ENCODE measurements at places on chromosomes 16 and 17.

GRCh38 chr16:55711959-55712876 lies 56.4 kb downstream of the SLC6A2 start:
- DNase-seq: peak; percentile 83

GRCh38 chr17:6420173-6420641 lies 14.7 kb downstream of the AIPL1 start:
- DNase-seq: peak; percentile 33

DNA sequence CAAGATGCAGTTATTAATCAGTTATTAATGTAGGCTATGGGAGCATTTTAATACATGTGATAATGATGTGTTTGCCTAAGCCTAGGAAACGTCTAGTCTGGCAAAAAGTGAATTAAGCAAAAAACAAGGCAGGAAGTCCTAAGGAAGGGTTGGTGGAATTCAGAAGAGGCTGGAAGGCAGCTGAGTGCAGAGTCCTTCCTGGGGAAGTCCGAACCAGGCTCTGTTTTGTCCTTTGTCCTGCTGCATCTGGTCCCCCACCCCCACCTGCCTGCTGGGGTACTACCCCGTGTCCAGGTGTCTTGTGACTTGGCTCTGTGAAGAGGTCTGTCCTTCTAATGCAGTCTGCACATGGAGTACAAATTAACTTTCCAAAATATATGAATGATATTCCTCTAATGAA lies 1.5 kb upstream of the MYH10 start:
- DNase-seq: no peak

DNA sequence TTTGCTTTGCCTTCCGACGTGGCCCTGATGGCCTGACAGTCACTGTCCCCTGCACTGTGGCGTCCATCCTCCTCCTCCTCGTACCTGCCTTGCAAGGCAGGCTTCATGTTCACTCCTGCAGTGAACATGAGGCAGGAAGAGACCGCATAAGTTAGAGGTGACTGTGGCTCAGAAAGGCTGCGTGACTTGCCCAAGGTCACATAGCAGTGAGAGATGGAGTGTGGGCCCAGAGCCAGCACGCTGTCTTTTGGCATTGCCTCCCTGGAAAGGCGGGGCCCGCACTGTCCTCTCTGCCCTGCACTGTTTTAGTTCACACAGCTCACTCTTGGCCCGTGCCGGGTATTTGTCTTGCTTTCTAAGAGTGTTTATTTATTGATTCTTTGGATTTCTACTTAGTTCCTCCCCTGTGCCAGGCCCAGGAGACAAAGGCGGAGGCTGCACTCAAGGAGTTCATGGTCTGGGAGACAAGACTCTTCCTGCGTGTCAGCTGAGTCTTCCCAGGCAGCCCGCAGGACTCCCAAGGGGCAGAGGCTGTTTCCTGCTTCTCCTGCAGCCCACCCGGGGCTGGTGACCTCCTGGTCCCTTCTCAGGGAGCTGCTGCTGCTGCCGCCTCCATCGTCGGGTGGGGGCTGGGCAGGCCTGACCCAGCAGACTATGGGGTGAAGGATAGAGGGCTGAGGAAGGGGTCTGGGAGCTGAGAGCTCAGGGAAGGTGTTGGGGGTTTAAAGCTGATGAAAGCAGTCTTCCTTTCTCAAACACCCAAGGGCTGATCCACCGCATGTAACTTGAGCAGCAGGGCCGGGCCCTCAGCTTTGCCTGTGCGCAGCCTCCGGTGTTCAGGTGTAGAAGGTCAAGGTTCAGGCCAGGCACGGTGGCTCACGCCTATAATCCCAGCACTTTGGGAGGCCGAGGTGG lies 12.7 kb downstream of the CYGB start:
- no peak for DNase-seq

- DNase-seq: peak; percentile 74
These were observed 75.7 kb downstream of the FBXL20 start for GRCh38 chr17:39325528-39326240.

- no peak for DNase-seq
These were observed 156.6 kb upstream of the SDK2 start for GRCh38 chr17:73800893-73801292.

GRCh38 chr16:49484936-49485335 lies 111.3 kb downstream of the C16orf78 start:
- DNase-seq: no peak

- DNase-seq: no peak
These were observed 7.2 kb upstream of the EXOSC6 start for GRCh38 chr16:70258946-70259345.

DNA sequence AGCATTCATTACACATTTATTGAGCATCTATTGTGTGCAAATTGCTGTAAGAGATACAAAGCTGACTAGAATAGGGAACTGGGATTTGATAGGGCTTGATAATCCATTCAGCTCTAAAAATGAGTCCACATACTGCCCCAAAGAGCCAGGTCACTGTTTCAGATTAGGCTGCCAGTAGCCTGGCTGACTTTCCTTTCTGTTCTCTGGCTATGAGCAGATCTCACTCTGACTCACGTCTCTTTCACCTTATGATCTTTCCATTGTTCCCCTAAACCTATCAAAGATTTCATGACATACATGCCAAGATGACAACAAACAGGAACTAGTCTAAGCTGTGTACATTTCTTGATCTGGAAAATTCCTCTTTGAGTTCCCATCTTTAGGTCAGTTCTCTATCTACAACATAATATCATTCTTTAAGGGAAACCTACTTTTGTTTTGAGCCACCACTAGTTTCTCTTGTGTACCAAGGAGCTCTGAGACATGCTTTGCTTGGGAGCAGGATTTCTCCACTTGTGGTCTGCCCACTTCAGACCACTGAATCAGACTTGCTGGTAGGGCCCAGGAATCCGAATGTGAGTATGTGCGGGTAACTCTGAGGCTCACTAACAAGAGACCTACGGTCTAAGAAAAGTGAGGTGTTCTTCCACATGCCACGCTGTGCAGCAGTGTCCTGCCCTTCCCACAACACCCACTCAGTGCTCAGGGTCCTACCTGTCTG lies 40.9 kb upstream of the ICAM2 start:
- DNase-seq: no peak
